ENCODE measurements at places on chromosomes 4 and X. TPM values are rescaled to one million over a fixed set of nuclear protein-coding genes. Genes with fewer than 3 reads are reported as not detected.

The DNAJB14 gene
- total RNA-seq = 45.4 TPM

GRCh38 chrX:141375011-141375760 lies 132.9 kb upstream of the SPANXC start:
- no peaks in the 10 kb centered on the region for H3K36me3 ChIP-seq
- H3K27me3 ChIP-seq = no peaks in the 10 kb centered on the region
- no peak overlapping the region for H3K4me3 ChIP-seq
- H3K4me1 ChIP-seq = no peaks in the 10 kb centered on the region
- no peak for DNase-seq
- no peak overlapping the region for H3K27ac ChIP-seq

- no peak for DNase-seq
- no peaks in the 10 kb centered on the region for H3K4me1 ChIP-seq
- no peaks in the 10 kb centered on the region for H3K36me3 ChIP-seq
- H3K27me3 ChIP-seq = no peaks in the 10 kb centered on the region
- no peak overlapping the region for H3K27ac ChIP-seq
- no peak overlapping the region for H3K4me3 ChIP-seq
Measured at GRCh38 chr4:33890841-33891240, 2353.5 kb downstream of the ARAP2 start.

GRCh38 chr4:24121395-24122175 lies 231.7 kb upstream of the PPARGC1A start:
- H3K36me3 ChIP-seq = no peaks in the 10 kb centered on the region
- H3K27ac ChIP-seq = no peak overlapping the region
- H3K27me3 ChIP-seq = no peaks in the 10 kb centered on the region
- no peak overlapping the region for H3K4me3 ChIP-seq
- no peaks in the 10 kb centered on the region for H3K4me1 ChIP-seq

- no peak overlapping the region for H3K4me3 ChIP-seq
- no peak for DNase-seq
- H3K27ac ChIP-seq = no peak overlapping the region
- no peaks in the 10 kb centered on the region for H3K4me1 ChIP-seq
- no peaks in the 10 kb centered on the region for H3K27me3 ChIP-seq
- no peaks in the 10 kb centered on the region for H3K36me3 ChIP-seq
Measured at GRCh38 chr4:74244049-74244448, 64.2 kb upstream of the EPGN start.

- H3K4me3 ChIP-seq = no peak overlapping the region
- peaks cover 10% of the 10 kb centered on the region for H3K4me1 ChIP-seq
- no peaks in the 10 kb centered on the region for H3K36me3 ChIP-seq
- H3K27me3 ChIP-seq = no peaks in the 10 kb centered on the region
- no peak for DNase-seq
Measured at GRCh38 chrX:31449081-31449480, 377.2 kb upstream of the FTHL17 start.
